ENCODE measurements at places on chromosomes 1 and 21.

DNA sequence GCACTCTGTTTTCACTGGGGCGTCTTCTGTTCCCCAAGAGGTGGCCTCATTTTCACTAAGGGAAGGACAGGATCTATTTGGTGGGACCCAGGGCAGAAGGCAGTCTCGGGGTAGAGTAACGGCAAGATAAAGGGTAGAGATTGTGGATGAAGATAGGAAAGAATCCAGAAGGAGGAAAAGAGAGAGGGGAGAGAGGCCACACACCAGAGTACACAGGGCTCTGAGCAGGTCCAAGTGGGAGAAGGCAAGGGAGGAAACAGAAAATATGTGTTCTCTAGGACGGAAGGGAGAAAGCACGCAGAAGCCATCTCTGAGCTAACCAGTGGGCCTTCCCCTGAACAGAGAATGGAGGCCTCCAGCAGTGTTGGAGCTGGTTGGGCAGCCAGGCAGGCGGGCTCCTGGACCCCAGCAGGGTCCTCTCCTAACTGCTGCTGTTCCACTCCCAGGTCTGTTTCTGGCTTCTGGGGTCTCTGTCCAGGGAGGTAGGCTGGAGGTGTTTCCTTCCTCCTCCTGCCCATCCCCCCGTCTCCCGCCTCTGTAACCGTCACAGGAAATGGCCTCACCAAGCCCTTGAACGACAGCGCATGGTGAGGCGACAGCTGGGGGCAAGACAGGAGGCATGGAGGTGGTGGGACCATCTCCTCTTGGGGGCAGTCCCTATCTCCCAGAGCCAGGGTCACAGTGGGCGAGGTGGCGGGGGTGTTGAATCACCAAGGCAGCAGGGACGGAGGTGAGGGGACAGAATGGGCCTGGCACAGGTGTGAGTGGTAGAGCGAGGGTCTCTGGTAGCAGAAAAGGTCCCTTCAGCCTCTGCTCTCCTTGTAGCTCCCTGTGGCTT, 649 bp downstream of the PTPN7 start:
- peak; percentile 76 for DNase-seq

DNA sequence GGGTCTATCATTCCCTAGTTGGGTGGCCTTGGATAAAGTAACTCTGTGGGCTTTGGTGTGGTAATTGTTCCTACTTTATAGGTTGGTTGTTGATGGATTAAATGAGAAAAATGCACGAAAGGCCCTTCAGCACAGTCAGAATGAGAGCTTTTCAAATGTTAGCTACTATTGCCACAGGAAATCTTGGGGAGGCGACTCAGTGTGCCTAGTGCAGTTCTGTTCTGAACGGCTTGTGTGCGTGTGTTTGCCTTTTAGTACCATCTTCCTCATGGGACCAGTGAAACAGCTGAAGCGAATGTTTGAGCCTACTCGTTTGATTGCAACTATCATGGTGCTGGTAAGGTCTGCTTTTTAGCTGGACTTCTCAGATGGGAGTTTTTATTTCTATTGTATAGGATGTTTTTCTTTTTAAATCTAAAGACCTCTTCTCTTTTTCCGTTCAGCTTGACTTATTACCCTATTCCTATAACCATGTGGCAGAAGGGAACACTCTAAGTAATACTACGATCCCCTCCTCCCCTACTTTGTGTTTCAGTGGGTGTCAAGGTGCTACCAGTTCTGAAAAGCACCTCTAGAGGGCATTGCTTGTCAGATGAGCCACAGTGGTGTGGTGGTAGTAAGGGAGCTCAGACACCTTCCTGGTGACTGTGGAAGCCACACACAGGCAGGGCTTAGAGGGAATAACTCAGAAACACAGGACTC, 9.2 kb downstream of the SFT2D2 start:
- DNase-seq: peak; percentile 57

DNA sequence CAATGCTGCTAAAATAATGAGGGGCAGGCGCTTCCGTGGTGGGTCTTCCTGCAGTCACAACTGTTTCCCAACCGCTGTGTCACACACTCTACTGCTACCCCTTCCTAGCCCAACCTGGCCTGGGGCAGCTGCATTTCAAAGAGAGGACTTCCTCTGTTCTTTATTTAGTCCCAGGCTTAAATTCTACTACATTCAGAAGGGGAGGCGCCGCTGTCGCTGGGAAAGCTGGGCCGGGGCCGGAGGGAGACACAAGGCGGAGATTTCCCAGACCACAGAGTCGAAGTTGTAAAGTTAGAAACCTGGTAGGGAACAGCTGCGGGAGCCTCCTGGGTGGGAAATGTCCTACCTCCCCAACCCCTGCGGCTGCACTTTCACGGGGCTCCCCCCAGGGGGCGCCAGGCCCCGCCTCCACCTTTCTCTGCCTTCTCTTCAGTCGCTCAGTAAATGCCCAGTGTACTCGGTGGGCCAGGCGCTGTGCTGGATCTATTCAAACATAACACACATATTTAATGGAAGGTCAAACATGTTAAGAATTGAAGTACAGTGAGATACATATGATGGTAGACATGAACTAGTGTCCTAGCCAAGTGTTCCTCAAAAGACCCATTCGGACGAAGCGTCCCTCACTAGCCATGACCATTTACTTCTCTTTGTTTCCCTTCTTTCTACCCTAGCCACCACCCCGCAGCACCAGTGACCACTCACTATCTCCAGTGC, 23.1 kb downstream of the DYRK3 start:
- DNase-seq: peak; percentile 70

DNA sequence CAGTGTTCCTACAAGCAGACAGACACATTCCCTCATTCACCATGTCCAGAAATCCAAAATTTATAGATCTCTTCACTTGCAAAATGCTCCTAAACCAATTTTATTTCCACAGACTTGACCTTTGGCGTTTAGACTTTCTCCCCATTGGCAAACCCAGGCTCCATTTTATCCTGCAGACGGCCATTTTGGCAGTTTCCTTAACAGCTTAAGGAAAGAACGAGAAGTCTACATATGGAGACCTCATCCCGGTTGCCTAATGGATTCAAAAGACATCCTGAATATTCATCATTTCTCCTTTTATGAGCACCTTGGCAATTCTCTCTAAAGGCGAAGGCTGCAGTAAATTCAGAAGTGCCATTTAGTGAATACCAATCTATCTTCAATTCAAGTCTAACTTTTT, 132.9 kb downstream of the HLX start:
- DNase-seq: no peak

- DNase-seq: no peak
These were observed 39.8 kb downstream of the PTPN14 start for GRCh38 chr1:214511639-214511998.

All from Jurkat, Clone E6-1 (cell line).